Keratinocyte (primary cell): ENCODE measurements at places on chromosomes 3 and 15.

DNA sequence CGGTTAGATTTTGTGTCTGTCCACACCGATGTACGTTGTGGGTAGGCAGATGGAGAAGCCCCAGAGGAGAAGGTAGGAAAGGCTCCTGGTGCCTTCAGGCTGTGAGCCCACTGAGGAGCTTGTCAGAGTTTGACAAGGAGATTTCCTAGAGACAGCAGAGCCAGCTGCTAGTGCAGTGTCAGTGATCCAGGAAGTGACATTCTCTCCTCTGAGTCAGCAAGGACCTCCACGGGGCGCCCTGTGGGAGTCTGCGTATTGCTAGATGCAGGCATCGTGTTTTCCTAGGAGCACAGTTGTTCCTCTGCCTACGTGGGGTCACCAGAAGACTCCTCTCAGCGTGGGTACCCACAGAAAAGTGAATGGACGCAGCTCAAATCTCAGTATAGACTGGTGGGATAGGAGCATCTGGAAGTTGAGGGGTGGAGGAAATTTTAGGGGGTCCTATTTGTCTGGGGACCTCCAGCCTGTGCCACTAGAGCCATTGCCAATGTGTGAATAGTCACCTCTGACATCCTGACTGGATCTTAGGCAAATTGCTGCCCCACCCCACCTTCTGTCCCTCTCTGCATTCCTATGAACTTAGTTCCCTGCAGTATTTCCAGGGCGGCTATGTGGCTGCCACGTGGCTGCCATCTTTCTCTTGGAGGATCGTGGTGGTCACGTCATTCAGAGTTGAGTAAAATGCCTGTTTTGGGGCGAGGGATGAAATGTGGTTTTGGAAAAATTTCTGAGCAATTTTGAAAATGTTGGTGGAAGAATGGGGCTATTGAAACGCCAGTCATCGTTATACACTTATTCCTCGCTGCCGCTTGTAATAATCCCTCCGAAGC lies 84.8 kb upstream of the KLHL25 start:
- no peak for DNase-seq

- no peak for DNase-seq
Measured at GRCh38 chr3:179881791-179882190, 154.9 kb downstream of the PEX5L start.

GRCh38 chr3:155412904-155413303 lies 119.4 kb upstream of the STRIT1 start:
- DNase-seq = no peak

DNA sequence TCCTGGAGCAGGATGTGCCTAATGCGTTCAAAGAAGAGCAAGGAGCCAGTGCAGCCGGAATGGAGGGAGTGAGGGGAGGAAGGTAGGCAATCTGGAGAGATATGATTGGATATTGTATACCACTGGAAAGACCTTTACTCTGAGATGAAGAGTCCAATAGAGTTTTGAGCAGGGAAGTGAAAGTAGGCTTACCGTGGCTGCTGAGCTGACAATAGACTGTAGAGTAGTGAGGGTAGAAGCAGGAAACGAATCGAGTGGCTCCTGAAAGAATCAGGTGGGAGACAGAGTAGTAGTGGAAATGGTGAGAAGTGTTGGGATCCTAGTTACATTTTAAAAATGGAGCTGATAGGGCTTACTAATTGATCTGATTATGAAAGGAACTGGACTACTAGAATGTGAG lies 51.8 kb upstream of the NUDT16 start:
- no peak for DNase-seq

GRCh38 chr3:4409415-4409814 lies 57.7 kb downstream of the SUMF1 start:
- no peak for DNase-seq

DNA sequence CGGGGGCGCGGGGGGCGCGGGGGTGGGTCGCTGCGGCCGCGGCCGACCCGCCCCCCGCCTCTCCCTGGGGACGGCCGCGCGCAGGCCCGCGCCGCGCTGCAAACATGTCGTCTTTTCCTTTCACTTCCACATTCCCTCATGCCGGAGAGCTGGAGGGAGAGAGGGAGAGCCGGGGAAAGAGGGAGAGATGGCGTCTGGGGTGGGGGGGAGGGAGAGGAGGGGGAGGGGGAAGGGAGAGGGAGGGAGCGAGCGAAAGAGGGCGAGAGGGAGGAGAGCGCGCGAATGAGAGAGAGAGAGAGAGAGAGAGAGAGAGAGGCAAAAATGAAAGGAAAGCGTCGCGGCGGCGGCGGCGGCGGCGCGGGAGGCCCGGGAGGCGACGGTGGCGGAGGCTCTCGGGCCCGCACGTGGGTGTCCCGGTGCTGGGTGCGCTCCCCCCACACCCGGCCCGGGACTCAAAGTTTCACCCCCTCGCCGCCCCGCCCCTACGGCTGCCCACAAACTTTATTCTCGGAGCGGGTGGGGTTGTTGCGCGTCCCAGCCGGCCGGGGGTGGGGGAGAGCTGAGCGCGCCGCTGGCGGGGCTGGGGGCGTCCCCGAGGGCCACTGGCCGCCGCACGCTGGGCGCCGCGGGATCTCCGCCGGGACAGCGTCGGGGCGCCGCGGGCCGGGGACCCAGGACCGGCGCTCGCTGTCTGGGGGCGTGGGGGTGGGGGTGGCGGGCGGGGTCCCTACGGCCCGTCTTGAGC lies 731 bp downstream of the ZNF710 start:
- DNase-seq = no peak

DNA sequence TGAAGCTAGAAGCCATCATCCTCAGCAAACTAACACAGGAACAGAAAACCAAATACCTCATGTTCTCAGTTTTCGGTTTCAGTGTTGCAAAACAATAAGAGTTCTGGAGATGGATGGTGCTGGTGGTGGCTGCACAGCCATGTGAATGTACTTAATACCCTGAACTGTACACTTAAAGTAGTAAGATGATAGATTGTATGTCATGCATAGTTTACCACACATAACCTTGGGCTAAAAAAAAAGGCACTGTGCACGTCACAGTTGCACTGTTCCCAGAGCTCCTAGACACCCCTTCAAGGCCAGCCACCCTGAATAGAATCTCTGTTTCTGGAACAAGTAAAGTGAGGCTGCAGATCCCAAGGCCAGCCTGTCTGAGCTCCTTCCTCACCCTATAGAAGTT lies 243.3 kb upstream of the IGF1R start:
- no peak for DNase-seq

GRCh38 chr3:61944726-61945125 lies 383.4 kb downstream of the PTPRG start:
- DNase-seq = no peak

DNA sequence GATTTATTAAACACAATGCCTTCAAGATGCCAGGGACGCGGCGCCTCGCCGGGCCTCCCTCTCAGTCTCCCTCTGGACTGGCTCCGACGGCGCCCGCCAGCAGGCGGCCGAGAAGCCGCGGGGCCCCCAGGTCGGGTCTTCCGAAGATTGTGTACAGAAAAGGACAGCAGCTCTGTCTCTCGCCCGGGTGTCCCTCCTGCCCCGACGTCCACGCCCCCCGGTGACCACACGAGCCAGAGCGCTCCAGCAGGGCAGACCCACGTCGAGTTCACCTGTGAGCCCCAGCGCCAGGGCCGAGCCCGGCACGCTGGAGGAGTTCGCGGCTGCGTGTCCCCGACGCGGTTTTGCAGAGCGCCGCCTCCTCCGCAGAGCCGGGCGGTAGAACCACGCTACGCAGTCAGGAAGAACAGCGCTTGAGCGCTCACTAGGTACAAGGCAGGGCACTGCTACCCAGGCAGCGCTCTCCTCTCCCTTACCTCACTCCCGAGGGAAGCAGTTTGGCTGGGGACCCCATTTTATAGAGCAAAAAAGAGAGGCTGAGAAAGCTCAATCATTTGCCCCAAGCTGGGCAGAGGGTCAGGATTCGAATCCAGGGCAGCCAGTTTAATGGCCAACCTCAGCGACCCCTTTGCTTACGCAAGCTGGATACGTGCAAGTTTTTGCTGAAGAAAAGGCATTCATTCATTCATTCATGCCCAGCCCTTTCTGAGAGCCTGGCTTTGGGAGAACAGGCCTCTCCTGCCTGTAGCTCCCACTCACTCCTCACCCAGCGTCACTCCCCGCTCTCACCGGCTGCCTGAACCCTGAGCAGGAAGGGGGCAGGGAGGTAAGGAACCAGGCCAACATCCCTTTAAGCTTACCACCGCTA lies 3.0 kb upstream of the TLE3 start:
- no peak for DNase-seq

DNA sequence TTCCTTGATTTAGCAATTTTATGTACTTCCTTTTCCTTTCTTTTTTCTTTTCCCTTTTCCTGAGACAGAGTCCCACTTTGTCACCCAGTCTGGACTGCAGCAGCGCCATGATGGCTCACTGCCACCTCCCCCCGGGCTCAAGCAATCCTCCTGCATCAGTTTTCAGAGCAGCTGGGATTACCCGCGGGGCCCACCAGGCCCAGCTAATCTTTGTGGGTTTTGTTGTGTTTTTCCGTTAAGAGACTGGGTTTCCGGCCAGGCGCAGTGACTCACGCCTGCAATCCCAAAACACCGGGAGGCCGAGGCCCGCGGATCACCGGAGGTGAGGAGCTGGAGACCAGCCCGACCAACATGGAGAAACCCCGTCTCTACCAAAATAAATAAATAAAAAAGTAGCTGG lies 17.7 kb downstream of the GOLGA8S start:
- no peak for DNase-seq

DNA sequence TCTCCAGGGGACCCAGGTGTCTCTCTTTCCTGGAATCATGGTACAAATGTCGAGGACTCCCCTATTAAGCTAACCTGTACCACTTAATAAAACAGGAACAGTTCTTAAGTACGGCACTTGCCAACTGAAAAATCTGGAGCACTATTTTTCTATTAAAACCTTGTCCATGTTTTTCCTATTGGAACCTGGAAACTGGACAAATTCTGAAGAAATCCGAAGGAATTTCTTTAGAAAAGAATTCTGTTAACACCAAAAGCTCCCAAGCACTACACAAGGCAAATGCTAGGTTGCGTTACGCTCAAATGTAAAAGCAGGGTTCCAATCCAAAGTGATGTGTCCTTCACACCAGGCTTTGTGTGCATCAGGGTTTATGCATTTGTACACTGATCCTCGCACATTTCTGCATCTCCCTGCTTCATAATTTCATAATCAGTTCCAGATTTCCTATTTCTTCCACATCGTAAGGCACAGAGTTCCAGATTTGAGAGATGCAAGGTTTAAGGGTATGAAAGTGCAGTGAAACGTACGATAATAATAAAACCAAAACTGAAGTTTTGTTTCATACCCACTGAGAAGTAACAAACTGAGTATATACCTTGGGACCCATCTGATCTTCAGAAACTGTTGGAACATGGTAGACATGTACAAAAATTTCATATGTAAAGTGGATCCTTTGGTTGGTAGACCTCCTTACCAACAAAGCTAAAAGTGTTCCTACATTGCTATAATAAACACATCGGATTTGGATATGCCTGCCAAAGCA lies 132.1 kb upstream of the WNT5A start:
- no peak for DNase-seq

- no peak for DNase-seq
Measured at GRCh38 chr15:68852461-68852860, 31.8 kb upstream of the ANP32A start.

GRCh38 chr3:34683851-34684250 lies 885.4 kb downstream of the PDCD6IP start:
- no peak for DNase-seq

GRCh38 chr3:43231276-43232000 lies 54.9 kb upstream of the SNRK start:
- no peak for DNase-seq

DNA sequence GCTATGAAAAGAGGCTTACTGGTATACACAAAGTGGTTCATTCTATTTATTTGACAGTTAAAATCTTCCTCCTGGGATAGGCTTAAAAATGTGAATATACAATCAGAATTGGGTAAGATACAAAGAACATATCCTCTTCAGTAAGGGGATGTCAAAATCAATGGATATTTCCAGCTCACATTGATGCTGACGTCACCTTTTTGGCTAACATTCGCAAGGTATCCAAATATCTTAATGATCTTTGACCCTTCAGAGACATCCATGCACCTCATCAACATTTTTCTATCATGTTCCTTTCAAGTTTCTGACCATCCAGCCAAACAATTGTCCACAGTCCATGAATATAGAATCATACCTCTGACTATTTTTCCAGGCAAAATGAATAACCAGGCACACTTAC lies 697.3 kb downstream of the NR2F2 start:
- no peak for DNase-seq
